ENCODE measurements at places on chromosomes 3 and 15. TPM values are rescaled to one million over a fixed set of nuclear protein-coding genes. Genes with fewer than 3 reads are reported as not detected.

Gene GP9
- not detected for total RNA-seq

Gene RTP1
- total RNA-seq = not detected

- no peaks in the 10 kb centered on the region for H3K27me3 ChIP-seq
- H3K4me1 ChIP-seq = no peaks in the 10 kb centered on the region
- H3K4me3 ChIP-seq = no peak overlapping the region
- no peak overlapping the region for H3K27ac ChIP-seq
These were observed 299.8 kb upstream of the CNTN4 start for GRCh38 chr3:1798711-1799405.

Gene FANCD2OS
- total RNA-seq = not detected

DNA sequence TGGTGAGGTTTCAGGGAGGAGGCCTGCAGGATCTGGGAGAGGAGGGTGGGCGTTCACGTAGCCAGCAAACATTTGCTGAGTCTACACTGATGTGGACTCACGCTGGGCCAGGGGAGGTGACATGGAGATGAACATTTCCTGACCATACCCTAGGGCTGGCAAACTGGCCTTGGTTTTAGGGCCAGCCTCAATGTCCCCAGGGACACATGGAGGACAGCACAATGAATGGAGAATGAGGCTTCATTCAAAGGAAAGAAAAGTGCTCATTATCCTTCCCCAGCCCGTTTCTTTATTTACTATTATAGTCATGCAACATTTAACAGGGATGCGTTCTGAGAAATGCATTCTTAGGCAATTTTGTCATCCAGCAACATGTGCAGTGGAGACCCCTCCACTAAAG lies 26.8 kb downstream of the ACAN start:
- H3K27ac ChIP-seq = no peak overlapping the region
- no peaks in the 10 kb centered on the region for H3K36me3 ChIP-seq
- H3K4me3 ChIP-seq = no peak overlapping the region
- peaks cover 12% of the 10 kb centered on the region for H3K27me3 ChIP-seq
- DNase-seq = no peak

DNA sequence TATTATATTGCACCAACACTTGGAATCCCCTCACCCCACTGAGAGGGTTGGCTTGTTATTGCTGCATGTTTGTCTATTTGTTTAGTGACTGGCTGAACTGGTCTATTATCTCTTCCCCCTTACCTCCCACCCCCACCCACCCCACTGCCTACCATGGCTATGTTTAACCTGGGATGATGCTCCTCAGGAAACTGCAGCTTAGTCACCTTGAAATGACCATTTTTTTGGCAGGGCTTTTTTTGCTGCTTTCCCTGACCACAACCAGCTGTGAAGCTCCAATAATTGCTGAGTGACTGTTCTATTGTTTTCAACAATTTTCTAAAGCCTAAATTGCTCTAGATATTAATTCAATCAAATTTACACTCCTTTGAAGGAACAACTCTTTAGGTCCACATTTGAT lies 137.9 kb upstream of the CADM2 start:
- no peak overlapping the region for H3K27ac ChIP-seq
- H3K4me3 ChIP-seq = no peak overlapping the region
- no peak for DNase-seq
- H3K36me3 ChIP-seq = peaks cover 5% of the 10 kb centered on the region
- no peaks in the 10 kb centered on the region for H3K4me1 ChIP-seq
- H3K27me3 ChIP-seq = no peaks in the 10 kb centered on the region

GRCh38 chr3:38980938-38981337 lies 70.8 kb downstream of the SCN11A start:
- H3K27me3 ChIP-seq = peaks cover 9% of the 10 kb centered on the region
- H3K4me3 ChIP-seq = no peak overlapping the region
- H3K4me1 ChIP-seq = no peaks in the 10 kb centered on the region
- no peak for DNase-seq

- H3K27me3 ChIP-seq = no peaks in the 10 kb centered on the region
- H3K36me3 ChIP-seq = no peaks in the 10 kb centered on the region
- H3K27ac ChIP-seq = peak overlapping the region; percentile 94
- H3K4me3 ChIP-seq = peak overlapping the region; percentile 91
These were observed 1.5 kb upstream of the CLK3 start for GRCh38 chr15:74613953-74614743.

- no peaks in the 10 kb centered on the region for H3K27me3 ChIP-seq
- no peak for DNase-seq
- no peaks in the 10 kb centered on the region for H3K36me3 ChIP-seq
- H3K4me1 ChIP-seq = peaks cover 33% of the 10 kb centered on the region
- H3K4me3 ChIP-seq = no peak overlapping the region
These were observed 4.4 kb downstream of the LAMP3 start for GRCh38 chr3:183158113-183158512.

- no peak overlapping the region for H3K4me3 ChIP-seq
- peaks cover 4% of the 10 kb centered on the region for H3K36me3 ChIP-seq
These were observed 787.6 kb downstream of the FHIT start for GRCh38 chr3:60463685-60464084.

Gene KLF15
- not detected for total RNA-seq

DNA sequence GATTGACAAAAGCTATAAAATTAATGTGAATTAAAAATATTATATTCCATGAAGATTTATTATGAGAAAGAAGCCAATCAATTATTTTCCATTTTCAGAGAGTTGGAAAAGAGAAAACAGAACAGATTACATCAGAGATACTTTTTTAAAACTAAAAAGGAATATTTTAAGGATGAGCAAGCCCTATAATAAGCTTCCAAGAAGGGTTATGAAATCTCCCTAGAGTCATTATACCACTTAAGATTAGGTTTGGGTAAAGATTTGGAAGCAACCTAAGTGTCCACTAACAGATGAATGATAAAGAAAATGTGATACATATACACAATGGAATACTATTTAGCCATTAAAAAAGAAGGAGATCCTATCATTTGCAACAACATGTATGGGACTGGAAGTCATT lies 51.6 kb upstream of the FSIP1 start:
- no peak overlapping the region for H3K27ac ChIP-seq
- no peak for DNase-seq
- no peak overlapping the region for H3K4me3 ChIP-seq

- no peaks in the 10 kb centered on the region for H3K36me3 ChIP-seq
- no peak overlapping the region for H3K4me3 ChIP-seq
- no peak for DNase-seq
- no peak overlapping the region for H3K27ac ChIP-seq
- no peaks in the 10 kb centered on the region for H3K27me3 ChIP-seq
- no peaks in the 10 kb centered on the region for H3K4me1 ChIP-seq
These were observed 21.0 kb downstream of the IFT122 start for GRCh38 chr3:129461022-129461421.

Gene SERINC4
- total RNA-seq = 0.50 TPM

GRCh38 chr15:26721232-26721967 lies 51.5 kb downstream of the GABRB3 start:
- no peaks in the 10 kb centered on the region for H3K36me3 ChIP-seq
- H3K27me3 ChIP-seq = no peaks in the 10 kb centered on the region
- no peak overlapping the region for H3K4me3 ChIP-seq
- DNase-seq = no peak

DNA sequence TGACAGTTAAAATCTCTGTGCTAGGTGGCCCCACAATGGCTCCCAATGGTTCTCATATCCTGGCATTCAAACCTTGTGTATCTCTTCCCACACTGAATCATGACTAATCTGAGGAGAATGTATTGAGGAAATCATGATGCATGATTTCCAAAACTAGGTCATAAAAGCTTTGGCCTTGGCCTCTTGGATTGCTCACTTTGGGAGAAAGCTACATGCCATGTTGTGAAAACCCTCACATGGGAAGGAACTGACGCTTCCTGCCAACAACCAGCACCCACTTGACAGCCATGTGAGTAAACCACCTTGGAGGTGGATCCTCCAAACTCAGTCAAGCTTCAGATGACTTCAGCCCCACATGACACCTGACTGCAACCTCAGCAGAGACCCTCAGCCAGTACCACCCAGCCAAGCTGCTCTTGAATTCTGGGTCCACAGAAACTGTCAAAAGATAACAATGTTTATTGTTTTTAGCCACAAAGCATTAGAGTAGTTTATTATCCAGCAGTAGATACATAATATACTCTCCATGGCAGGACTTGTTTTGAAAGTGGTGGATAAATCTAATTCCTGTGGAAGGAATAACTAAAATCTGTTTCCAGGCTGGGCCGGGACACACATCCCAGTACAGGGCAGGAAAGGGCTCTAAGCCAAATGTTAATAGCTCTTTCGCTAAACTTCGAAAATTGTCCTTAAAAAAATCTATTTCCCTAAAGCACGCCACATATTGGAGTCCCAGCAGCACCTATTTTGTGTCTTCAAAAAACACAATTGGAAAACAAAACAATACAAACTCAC lies 1.0 kb upstream of the ZNF620 start:
- H3K27ac ChIP-seq = peak overlapping the region; percentile 69
- H3K27me3 ChIP-seq = no peaks in the 10 kb centered on the region
- no peak for DNase-seq

- H3K36me3 ChIP-seq = no peaks in the 10 kb centered on the region
- peaks cover 5% of the 10 kb centered on the region for H3K27me3 ChIP-seq
- no peak overlapping the region for H3K27ac ChIP-seq
- no peak for DNase-seq
These were observed 170.8 kb downstream of the PEX5L start for GRCh38 chr3:179865861-179866505.

Gene DAPK2
- total RNA-seq = 0.76 TPM

DNA sequence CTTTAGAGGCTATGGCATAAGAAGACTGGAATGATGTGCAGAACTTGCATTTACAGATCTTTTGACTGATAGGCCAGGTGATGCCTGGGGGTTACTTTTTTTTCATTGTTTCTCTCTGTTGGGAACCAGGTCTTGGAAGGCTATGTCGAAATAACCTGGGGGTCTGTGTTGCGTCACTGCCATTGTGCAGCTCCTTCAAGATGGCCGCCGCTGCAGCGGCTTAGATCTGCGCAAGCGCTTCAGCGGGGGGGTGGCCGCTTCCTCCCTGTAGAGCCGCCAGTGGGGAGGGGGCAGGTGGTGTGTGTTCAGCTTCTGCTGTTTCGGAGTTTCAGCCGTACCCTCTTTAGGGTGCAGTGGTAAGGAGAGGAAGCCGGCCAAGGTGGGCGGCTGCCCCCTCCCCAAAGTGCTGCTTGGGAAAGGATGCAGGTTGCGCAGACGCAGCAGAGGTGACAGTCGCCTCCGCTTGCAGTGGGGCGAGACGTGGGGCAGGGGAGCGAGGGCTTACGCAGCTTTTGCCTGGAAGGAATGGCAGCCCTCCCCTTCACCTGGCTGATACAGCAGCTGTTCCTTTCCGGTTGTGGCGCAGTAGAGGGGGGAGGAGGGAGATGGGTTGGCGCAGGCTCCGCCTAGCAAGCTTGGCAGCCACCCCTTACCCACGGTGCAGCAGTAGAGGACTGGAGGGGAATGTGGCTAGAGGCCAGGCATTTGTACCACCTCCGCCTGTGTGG lies 1.5 kb downstream of the SNRPN start:
- peaks cover 7% of the 10 kb centered on the region for H3K4me1 ChIP-seq
- peaks cover 5% of the 10 kb centered on the region for H3K36me3 ChIP-seq
- peak overlapping the region; percentile 93 for H3K4me3 ChIP-seq
- no peaks in the 10 kb centered on the region for H3K27me3 ChIP-seq
- H3K27ac ChIP-seq = peak overlapping the region; percentile 87

DNA sequence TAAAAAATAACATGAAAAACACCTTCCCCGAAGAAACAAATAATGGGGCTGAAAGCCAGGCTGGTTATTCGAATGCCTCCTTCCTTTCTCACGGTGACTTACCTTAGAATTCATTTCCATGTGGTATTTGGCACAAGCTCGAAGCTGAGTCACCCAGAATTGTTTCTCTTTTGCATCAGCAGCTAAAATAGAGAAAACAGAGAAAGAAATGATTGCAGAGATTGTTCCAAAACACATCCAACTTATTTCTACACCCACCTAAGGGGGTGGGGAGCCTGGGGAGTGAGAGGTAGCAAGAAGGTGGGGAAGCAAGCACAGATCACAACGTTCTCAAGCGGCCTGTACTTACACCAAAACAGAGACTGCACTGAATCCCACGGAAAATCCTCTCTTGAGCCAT lies 104.7 kb downstream of the OSBPL10 start:
- peaks cover 5% of the 10 kb centered on the region for H3K27me3 ChIP-seq
- no peak for DNase-seq
- no peaks in the 10 kb centered on the region for H3K4me1 ChIP-seq

DNA sequence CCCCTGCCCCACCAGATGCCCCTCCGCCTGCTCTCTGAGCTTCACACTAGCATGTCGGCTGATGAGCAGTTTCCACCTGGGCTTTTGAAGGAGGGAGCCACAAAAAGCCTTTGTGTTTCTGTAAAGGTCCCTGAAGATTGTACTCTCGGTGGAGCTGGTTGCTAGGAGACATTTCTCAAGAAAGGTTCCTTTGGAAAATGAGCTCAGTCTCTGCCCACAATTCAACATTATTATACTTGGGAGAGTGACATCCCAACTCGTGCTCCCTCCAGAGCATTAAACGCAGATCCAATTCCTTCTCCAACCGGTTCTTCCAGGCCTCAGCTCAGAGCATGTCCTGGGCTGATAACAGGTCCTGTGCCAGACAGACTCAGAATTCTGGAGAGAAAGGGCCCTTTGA lies 26.8 kb upstream of the FAM107A start:
- H3K27ac ChIP-seq = no peak overlapping the region
- H3K4me1 ChIP-seq = peaks cover 3% of the 10 kb centered on the region
- DNase-seq = no peak
- no peak overlapping the region for H3K4me3 ChIP-seq
- H3K36me3 ChIP-seq = no peaks in the 10 kb centered on the region

DNA sequence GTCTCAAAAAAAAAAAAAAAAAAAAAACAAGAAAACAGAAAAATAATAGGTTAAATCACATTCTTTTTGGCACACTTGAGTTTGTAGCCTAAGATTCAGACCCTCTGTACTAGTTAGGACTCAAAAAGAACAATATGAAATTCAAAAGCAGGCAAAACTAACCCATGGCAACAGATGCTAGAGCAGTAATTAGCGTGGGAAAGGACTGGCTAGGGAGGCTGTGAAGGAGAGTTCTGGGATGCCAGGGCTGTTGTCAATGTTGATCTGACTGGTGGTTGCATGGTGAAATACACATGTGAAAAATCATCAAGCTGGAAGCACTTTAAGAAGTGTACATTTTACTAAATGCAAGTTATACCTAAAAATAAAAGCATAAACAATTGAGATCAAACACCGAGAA lies 35.6 kb downstream of the KLHL6 start:
- no peak for DNase-seq
- H3K4me3 ChIP-seq = no peak overlapping the region
- peaks cover 34% of the 10 kb centered on the region for H3K4me1 ChIP-seq
- H3K27ac ChIP-seq = peak overlapping the region; percentile 32
- peaks cover 4% of the 10 kb centered on the region for H3K36me3 ChIP-seq

DNA sequence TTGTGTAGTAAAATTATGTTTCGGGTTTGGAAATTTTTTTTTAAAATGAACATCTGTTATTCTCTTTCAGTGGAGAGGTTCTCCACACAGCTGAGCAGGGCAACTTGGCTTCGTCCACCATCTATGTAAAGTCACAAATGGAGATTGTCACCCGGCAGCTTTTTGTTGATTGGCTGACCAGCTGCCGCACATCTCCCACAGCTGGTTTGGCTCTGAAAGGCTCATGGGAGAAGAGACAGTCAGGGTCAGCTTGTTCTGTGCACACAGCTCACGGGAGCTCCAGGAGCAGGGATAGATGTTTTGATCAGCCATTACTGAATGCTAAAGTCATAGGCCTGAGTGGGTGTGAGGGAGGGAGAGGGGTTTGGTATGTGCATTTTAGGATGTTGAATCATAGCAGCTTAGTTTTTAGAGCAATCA lies 12.9 kb upstream of the CCDC80 start:
- no peaks in the 10 kb centered on the region for H3K36me3 ChIP-seq
- no peak overlapping the region for H3K27ac ChIP-seq
- no peak overlapping the region for H3K4me3 ChIP-seq
- no peak for DNase-seq

Gene EXD1
- not detected for total RNA-seq
